ENCODE measurements at places on chromosomes 1 and 21.

GRCh38 chr1:54415991-54416390 is 9.8 kb upstream of the SSBP3 start:
- DNase-seq: no peak

DNA sequence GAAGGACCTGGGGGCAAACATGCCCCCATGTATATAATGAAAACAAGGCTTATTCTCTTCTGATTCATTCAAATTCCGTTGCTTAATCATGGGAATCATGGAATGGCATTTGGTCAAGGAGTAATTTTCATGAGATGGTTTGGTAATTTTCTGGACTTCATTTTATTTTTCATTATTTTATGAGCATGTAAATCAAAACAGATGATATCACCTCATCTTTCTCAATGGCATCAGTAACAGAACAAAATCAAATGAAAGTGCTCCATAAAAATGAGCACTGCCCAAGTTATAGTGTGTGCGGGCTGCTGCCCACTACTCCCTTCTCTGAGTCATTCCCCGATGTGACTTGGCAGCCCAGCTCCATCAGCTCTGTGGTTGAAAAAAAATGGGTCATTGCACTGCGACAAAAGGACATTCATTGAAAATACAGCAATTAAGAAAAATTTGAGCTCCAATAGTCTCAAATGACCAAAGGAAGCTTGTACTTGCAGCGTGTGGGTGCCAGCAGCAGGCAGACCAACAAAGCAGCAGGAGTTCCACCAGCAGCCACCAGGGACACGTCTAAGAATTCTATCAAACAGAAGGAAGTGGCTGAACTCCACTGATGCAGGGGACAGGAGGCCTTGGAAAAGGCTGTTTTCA is 84.3 kb upstream of the VAV3 start:
- DNase-seq: no peak

DNA sequence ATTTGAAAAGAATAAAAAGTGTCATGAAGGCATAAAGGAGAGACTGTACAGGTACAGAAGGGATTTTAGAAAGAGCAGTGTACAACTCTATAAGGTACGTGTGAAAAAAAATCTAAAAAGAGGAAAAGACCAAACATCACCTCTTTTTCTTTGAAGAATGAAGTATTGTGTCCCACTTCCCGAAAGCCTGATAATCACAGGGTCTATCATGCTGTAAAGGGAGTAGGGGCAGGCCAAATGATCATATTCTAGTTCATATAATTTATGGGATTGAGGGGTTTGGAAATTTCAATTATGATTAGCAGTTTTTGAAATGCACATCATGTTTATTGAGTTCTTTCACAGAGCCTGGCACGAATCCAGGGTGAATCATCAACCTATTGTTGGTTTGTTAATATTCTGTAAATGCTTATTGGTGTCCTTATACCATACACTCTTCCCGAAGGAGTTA is 910 bp upstream of the RERE start:
- DNase-seq: no peak

DNA sequence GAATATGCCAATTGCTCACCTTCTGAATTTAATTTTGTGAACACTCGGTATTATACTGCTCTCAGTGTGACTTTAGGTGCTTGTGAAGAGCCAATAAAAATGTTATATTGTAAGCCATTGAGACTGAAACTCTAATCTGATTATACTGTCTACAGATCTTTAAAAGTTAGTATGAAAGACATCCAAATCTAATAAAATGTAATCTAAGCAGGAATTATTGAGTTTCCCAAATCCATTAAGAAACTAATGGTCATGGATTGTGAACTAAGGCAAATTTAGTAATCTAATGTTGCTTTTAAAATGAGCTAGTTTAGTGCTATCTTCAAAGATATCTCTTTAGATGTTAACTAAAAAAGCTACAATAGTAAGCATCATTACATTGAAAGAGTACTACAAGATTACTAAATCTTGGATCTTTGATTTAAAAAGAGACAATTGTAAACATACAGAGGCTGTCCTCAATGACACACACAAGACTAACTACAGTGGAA is 1132.4 kb upstream of the B3GALT2 start:
- no peak for DNase-seq

DNA sequence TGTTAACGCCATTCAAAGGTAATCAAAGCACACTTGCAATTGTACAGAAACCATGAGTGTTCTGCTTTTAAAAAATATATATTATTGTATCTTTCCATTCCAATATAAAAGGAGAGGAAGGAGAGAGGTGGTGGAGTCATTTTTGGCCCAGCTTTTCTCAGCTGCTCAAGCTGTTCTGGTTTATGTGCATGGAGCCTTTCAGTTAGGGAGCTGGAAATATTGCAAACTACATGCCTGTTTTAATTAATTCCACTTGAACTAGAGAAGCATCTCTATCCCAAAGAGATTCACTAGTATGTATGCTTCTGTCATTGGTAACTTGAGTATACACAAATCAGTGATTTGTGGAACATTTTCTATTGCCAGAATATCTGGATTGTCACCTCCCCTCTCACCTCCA is 28.5 kb upstream of the C1orf105 start:
- no peak for DNase-seq

DNA sequence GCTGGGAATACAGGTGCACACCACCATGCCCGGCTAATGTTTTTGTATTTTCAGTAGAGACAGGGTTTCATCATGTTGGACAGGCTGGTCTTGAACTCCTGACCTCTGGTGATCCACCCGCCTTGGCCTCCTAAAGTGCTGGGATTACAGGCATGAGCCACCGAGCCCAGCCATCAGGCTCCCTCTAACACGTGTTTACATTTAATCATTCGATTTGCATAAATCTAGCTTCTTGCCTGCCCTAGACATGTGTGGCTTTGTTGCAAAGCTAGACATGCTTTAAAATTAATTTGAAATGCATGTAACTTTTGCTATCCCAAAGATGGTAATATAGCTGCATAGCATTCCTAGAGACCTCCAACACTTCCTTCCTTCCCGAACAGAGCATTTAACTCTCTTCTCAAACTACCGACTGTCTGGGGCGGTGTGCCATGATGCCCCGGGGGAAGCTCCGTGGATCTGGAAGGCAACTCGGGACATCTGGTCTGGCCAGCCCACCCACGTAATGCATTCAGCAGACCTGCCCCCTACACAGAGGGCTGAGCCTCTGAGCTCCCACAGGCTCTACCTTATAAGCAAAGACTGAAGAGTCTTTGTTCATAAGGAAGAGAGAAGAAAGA is 34.6 kb upstream of the NID1 start:
- no peak for DNase-seq

DNA sequence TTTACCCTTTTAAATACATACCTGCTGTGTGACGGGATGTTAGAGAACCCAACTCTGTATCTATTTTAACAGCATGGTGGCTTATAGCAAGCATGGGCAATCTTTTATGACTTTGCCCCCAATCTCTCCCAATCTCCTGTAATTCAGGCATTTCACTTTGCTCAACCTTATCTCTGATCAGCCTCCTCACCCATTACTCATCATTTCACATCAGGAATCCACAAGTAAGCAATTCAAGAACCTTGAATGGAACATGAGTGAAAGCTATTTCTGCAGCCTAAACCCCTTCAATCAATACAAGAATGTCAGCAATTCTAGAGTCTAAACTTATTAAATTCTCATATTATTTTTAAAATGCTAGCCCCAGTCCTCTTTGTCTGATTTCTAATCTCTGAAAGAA is 199.8 kb downstream of the ST6GALNAC3 start:
- no peak for DNase-seq

DNA sequence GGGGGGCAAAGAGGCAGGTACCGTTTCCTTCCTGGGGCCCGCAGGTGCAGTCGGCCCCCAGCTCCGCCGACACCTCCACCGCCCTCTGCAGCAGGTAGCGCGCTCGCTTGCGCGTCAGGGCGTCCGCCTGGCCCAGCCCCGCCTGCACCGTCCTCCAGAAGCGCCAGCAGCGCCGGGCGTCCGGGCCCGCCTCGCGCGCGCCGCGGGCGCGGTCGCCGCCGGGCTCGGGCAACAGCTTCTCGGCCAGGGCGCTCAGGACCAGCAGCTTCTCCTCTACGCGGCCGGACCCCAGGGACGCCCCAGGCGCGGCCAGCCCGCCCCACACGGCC is 863 bp downstream of the TARBP1 start:
- DNase-seq: peak; percentile 7

GRCh38 chr1:45012639-45013278 is 705 bp downstream of the UROD start:
- no peak for DNase-seq

DNA sequence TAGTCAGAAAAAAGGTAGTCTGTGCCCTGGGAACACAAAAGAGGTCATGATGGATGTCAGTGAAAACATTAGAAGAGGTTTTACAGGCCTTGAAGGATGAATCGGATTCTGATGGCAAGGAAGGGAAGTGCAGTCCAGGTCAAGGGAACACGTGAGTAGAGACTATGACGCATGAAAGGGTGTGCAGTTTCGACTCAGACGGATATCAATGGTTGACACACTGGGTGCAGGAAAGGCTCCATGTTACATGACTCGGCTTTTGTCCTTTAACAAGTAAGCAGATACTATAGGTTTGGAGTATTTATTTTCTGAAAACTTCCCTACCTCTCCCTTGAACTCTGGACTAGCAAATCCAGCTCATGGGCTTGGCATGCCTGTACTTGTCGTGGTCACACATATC is 55.3 kb downstream of the SEC16B start:
- DNase-seq: no peak

DNA sequence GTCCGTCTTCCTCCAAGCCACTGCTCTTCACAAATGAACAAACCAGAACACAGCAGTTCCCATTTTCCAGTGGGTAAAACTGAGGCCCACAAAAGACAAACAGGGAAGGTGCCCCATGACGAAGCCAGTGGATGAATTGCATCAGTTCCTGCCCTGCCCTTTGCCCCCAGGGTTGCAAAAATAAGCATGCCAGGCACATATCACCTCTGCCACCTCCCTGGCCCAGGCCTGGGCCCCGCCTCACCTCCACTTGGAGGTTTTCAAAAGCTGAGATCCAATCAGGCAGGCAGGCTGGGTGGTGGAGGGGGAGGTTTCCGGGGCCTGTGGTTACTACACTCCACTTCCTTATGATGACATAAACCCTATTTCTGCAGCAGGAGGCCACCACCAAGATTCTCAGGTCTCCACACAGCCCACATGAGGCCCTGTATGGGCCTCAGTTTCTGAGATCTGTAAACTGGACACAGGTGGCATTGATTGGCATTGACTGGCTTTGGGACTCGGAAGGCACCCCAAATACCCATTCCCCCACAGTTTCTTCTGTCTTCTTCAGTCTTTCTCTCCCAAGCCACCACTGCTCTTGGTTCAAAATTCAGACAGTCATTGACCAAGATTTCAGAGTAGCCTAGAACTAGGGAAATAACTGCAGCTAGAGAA is 4.1 kb downstream of the KIF21B start:
- no peak for DNase-seq

- no peak for DNase-seq
Measured at GRCh38 chr1:83889707-83890106, 109.2 kb downstream of the TTLL7 start.

DNA sequence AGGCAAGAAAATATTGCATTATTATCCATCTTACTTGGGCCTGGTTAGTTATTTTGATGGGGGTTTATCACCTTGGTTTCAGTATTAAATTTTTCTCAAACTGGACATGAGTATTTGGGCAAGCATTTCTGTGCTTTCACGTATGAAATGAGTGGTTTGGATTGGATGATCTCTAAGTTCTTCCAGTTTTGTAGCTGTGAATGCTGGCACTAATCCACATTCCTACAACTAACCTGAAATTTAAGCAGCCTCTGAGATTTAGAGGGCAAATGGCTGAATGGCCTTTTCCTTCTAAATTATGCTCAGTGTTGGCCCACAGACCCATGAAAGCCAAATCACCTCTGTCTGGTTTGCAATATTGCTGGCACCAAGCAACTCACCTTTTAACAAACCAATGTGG is 475.0 kb upstream of the B3GALT2 start:
- no peak for DNase-seq

- DNase-seq: no peak
Measured at GRCh38 chr1:212777151-212777550, 14.4 kb downstream of the NSL1 start.

DNA sequence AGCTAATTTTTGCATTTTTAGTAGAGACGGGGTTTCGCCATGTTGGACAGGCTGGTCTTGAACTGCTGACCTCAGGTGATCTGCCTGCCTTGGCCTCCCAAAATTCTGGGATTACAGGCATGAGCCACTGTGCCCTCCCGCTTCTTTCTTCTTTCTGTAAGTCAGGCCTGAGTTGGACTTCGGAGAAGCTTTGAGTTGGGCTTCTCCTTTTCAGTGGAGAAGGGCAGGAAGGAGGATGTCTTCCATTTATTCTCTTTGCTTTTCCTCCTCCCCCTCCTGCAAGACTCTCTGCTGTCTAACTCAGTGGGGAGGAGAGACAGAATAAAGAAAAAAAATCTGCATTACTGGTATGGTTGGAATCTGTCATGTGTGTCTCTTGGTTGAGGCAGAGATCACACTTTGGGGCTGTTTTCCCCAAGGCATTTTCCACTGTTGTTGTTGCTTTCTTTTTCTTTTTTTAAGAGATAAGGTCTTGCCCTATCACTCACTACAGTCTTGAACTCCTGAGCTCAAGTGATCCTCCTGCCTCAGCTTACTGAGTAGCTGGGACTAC is 13.2 kb upstream of the DEGS1 start:
- DNase-seq: no peak

DNA sequence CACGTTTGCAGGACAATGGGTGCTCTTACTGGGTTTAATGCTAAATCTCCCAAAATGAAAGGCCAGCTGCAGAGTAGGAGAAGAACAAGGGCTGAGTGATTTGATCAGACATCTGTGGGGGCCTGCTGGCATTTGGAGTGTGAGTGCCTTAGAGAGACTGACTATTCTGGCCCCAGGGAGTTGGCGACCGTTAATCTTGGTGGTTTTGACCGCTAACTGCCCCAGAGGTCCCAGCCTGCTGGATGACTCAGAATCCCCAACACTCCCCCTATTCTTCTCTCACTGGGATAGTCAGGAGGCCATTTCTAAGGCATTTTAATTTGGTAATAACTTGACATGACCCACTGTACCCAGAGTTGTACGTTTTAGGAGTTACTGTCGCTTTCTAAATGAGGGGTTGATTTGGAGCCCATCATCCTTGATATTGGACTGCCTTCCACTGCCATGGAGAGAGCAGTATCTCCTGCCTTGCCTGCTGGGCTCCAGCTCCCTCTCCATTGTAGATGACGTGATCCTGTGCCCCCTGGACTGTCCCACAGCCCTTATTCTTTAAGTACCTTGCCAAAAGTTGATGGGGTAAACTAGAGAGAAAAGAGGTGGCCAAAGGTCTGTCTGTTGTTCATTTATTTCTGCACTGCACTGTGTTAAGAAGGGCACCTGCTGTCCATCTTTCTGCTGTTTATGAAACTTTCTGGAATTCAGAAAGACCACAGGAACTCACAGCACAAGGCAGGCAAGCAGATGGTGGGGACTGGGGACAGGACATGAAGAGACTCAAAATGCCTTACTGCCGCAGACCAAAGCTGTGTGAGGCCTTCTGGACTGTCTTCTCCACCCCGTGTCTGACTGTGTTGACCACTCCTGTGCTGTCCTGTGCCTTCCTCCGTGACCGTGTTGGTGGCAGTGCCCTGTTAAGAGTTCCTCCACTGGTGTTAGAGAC is 98.2 kb upstream of the ARTN start:
- DNase-seq: no peak
